Activated CD4-positive, alpha-beta T cell treated with anti-CD3 and anti-CD28 coated beads for 36 hours (primary cell): ENCODE measurements at places on chromosomes 6 and 20.

- no peaks in the 10 kb centered on the region for H3K4me1 ChIP-seq
- DNase-seq: no peak
- no peak overlapping the region for H3K27ac ChIP-seq
- no peaks in the 10 kb centered on the region for H3K36me3 ChIP-seq
Measured at GRCh38 chr20:2763186-2763585, 37.2 kb downstream of the CPXM1 start.

DNA sequence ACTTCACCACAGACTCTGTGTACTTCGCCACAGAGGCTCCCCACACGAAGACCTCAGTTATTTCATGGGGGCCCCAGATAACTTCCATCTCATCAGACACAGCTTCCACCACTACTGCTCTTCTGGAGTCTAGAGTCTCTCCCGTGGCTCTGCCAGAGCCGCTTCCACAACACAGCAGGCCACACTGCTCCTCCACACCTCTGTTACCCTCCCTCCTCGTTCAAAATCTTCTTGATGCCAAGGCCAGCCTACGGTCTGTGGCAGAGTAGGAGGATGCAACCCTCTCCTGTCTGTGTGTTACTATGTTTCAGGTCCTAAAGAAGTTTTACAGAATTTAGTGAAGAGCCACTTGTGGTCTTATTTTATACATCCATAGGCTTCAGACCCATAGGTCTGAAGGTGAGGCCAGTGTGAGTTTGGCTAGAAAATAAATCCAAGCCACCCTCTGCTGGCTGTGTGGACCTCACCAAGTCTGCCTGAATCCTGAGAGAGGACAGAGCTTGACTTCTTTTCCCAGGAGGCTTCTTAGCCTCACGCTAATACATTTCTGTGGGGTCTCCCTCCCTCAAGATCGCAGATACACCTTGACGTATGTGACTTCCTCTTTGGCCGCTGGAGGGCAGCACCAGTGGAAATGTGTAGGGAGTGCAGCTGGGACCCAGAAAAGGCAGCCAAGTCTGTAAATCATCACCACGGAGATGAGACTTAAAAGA is 197.7 kb downstream of the FAXC start:
- no peak overlapping the region for H3K4me3 ChIP-seq
- H3K27ac ChIP-seq: no peak overlapping the region
- no peaks in the 10 kb centered on the region for H3K4me1 ChIP-seq
- H3K36me3 ChIP-seq: no peaks in the 10 kb centered on the region
- peaks cover 3% of the 10 kb centered on the region for H3K27me3 ChIP-seq

DNA sequence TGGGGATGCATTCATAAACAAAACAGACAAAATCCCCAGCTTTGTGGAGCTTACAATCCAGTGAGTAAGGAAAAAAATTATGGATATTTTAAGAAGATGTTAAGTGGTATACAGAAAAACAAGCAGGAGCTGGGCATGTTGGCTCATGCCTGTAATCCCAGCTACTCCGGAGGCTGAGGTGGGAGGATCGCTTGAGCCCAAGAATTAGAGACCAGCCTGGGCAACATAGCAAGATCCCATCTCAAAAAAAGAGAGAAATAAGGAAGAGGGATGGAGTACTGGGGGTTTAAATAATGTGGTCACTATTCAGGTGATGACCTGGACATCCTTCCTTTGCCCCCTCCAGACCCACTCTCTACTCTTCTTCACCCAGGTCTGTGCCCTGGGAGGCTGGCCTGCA is 55.0 kb upstream of the MDGA1 start:
- H3K4me3 ChIP-seq: no peak overlapping the region
- H3K36me3 ChIP-seq: no peaks in the 10 kb centered on the region
- H3K27me3 ChIP-seq: peaks cover 6% of the 10 kb centered on the region
- H3K4me1 ChIP-seq: no peaks in the 10 kb centered on the region
- no peak for DNase-seq

- H3K27me3 ChIP-seq: no peaks in the 10 kb centered on the region
- peaks cover 23% of the 10 kb centered on the region for H3K36me3 ChIP-seq
- no peak overlapping the region for H3K27ac ChIP-seq
Measured at GRCh38 chr20:59242714-59243626, 57.4 kb upstream of the EDN3 start.

GRCh38 chr20:39946053-39946810 is 742.8 kb downstream of the MAFB start:
- no peaks in the 10 kb centered on the region for H3K27me3 ChIP-seq
- H3K36me3 ChIP-seq: no peaks in the 10 kb centered on the region
- no peak overlapping the region for H3K4me3 ChIP-seq
- DNase-seq: no peak
- no peak overlapping the region for H3K27ac ChIP-seq
- no peaks in the 10 kb centered on the region for H3K4me1 ChIP-seq

- H3K27me3 ChIP-seq: no peaks in the 10 kb centered on the region
- no peak overlapping the region for H3K4me3 ChIP-seq
- H3K4me1 ChIP-seq: peaks cover 4% of the 10 kb centered on the region
- no peak overlapping the region for H3K27ac ChIP-seq
Measured at GRCh38 chr6:149450679-149451375, 34.0 kb downstream of the ZC3H12D start.

- H3K27ac ChIP-seq: no peak overlapping the region
- peaks cover 2% of the 10 kb centered on the region for H3K36me3 ChIP-seq
- H3K27me3 ChIP-seq: no peaks in the 10 kb centered on the region
- DNase-seq: no peak
Measured at GRCh38 chr20:53463101-53463972, 130.3 kb downstream of the ZNF217 start.

DNA sequence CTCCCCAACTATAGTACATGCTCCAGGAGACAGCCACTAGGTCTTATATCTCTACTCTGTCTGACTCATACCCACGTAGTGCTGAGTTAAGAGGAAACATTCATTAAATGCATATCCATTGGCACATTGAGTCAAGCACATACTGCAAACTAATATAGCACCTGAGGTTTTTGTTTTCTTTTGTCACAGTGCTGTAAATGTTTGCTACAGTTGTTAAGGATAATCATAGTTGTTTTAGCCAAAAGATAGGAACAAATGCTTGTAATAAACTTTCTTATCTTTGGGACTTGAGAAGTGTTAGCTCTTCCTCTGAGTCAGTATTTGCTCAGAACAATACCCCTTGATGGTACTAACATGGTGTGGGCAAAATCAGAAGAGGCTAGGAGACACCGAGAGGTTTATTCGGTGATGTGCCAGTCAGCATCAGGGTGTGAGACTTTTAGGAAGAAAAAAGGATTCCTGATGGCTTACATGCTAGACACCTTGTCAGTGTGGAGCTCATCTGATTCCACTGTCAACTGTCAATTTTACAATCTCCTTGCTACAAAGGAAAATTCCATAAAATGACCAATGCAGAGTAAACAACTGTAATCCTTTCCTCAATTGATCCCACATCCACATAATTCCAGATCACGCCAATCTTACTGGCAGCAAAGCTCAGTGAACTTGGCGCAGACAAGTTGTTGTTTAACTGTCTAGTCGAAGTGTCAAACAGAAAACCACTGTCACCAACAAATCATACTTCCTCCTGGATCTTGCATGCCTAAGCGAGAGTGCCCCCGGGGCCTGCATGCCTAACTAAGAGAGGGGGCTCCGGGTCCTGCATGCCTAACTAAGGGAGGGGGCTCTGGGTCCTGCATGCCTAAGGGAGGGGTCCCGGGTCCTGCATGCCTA is 36.1 kb downstream of the ELOVL2 start:
- no peaks in the 10 kb centered on the region for H3K36me3 ChIP-seq
- DNase-seq: no peak
- no peak overlapping the region for H3K4me3 ChIP-seq
- no peak overlapping the region for H3K27ac ChIP-seq

GRCh38 chr6:159461998-159462397 is 231.0 kb downstream of the SOD2 start:
- H3K27ac ChIP-seq: no peak overlapping the region
- no peak for DNase-seq
- no peaks in the 10 kb centered on the region for H3K4me1 ChIP-seq
- H3K36me3 ChIP-seq: no peaks in the 10 kb centered on the region
- no peak overlapping the region for H3K4me3 ChIP-seq
